ENCODE measurements at places on chromosomes 12 and 14. TPM values are rescaled to one million over a fixed set of nuclear protein-coding genes. Genes with fewer than 3 reads are reported as not detected.

Gene C14orf132
- total RNA-seq: 33.2 TPM

Gene VWF
- total RNA-seq: 0.07 TPM

Gene LRRC9
- total RNA-seq: not detected

Gene TBX5
- total RNA-seq: not detected

DNA sequence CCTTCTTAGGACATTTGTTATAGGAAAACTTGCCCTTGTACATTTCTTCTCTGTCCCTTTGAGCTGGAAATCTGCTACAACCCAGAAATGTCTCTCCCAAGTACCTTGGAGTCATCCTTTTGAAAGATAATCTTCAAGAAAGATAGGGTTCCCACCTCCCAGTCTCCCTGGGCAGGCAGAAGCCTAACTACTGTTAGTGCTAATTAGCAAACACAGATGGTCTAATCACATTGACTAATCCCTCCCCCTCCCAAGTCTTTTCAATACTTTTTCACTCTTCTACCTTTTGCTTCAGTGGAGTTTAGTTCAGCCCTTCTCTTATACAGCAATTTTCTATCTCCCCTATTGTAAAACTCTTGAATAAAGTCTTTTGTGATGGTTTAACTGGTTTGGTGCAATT is 129.8 kb upstream of the PPFIA2 start:
- no peak for DNase-seq

DNA sequence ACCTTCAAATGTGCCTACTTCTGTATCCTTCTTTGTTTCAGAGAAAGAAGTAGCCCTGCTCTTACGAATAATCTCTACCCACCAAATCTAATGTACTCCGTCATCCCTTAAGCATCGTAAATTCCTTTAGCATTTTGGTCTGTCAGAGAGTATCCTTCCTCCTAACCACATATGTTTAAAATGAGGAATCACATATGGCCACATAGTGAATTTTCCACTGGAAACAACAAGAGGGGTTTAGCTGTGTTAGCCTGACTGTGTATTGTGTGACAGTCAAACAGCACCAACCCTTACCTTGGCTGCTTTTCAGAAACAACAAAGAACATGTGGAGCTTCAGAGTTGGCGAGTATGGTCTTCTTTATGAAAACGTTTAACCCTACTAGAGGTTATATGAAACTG is 5.5 kb downstream of the LUM start:
- DNase-seq: no peak

DNA sequence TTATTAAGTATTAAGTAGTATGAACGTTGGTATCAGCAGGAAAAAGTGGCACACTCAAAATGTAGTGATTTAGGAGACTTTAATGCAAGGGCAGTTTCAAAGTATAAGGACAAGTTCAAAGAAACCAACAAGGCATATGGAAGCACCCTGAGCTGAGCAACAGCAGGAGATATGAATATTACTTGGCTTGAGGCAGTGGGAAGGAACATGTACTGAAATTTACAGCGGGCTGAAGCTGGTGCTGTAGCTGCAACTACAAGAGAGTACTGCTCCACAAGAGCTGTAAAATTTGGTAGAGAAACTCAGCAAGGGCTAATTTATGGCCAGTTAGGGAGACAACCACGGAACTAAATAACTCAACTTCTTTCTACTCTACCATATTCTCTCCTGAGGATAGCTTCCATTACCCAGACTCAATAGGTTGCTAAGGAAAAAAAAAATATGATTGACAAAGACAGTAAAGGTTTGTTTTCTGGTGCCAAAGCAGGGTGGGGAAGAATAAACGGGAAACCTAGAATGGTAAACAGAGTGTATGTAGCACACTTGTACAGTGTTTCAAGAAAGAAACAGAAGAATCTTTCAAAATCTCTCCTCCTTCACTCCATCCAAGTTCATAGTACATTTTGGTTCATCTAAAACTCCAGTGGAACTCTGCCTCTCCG is 487.8 kb upstream of the MGAT4C start:
- no peak for DNase-seq

DNA sequence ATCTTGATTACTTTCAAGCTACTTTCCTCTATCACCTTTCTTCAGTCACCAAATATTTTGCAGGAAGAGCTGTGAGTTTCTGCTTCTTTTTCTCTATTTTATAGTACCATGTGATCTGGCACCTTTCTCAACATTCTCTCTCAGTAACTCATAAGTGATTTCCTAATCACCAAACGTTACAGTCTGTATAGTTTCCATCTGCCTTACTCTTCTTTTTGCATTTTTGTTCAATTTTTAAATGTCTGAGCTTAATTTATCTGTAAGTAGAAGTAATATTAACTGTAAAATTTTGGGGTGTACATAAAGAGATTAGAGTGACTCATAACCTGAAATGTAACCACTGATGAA is 422.1 kb upstream of the SYT1 start:
- DNase-seq: no peak

DNA sequence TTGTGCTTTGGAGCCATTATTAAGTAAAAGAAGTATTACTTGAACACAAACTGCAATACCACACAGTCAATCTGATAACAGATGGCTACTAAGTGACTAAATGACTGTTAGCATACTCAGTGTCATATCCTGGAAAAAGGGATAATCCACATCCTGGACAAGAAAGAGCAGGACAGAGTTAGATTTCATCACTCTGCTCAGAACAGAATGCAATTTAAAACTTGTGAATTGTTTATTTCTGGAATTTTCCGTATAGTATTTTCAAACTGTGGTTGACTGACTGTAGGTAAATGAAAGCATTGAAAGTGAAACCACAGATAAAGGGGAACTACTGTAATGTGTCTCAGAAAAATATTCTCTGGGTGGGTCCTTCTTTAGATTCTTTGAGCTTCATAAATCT is 458.8 kb downstream of the TMEM117 start:
- DNase-seq: no peak

GRCh38 chr14:64817631-64818030 is 62.1 kb downstream of the SPTB start:
- DNase-seq: no peak

- peak; percentile 76 for DNase-seq
Measured at GRCh38 chr14:92945959-92946846, 23.3 kb downstream of the CHGA start.

GRCh38 chr12:13095266-13095995 is 8.0 kb downstream of the GSG1 start:
- DNase-seq: no peak

DNA sequence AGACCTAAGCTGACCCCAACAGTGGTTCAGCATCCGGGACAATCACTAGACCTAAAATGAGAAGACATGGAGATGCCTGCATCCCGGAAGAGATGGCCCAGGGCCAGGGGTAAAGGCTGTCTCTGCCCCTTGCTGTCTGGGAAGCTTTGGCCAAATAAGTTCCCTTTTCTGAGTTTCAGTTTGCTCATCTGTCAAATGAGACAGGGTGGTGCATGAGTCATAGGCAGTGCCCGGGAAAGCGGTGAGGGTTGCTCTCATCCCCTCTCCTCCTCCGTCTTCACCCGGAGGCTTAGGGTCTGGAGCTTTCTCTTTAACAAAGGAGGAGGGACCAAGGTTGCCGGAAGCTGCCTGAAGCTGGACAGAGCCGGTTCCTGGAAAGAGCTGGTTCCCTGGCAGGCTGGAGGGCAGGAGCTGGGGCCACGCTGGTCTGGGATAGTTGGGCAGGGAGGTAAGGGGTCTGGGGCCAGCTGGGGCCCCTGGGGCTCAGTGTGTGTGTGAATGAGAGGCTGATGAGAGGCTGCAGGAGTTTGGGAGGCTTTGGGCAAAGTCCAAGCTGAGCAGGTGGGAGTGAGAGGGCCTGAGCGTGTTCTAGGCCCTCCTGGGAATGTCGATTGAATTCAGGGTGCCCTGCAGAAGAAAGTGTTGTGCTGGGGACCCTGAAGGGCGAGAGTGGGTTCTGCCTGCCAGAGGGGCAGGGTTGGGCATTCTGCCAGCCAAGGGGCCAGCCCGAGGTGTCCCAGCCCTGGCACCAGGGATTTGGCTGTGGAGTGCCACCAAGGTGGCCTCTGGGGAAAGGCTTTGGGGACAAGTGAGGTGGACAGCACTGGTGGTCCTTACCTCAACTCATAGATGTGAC is at the start of gene SDSL:
TSS of gene SDSL (plus strand) at position 351 of the 856 bp plus-strand sequence. CDS start 5,603 bp downstream, outside the sequence.
- DNase-seq: peak; percentile 78

- no peak for DNase-seq
Measured at GRCh38 chr14:49886523-49886922, 6.4 kb upstream of the ARF6 start.

DNA sequence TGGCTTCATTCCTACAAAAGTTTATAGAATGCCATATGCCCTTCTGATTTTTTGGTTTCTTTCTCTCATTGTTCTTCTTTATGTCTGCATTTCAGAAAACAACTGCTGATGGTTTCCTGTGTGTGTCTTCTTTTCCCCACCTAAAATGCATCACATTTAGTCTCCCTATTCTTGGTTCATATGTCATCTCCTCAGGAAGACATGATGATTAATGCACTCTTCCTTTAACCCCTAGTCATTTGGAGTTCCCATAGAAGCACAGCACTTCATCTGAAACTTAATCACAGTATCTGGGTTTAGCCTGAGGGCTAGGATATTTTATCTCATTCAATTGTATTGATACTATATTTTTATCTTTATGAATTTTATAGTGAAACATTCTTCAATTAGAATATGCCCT is 21.5 kb downstream of the GNPNAT1 start:
- DNase-seq: no peak

GRCh38 chr14:100771121-100771800 is 44.6 kb downstream of the DLK1 start:
- peak; percentile 55 for DNase-seq
